ENCODE measurements at places on chromosomes 5 and 9.

GRCh38 chr9:115481769-115482168 lies 363.8 kb upstream of the TNC start:
- DNase-seq: no peak

- DNase-seq: no peak
These were observed 45.5 kb downstream of the SLC6A3 start for GRCh38 chr5:1399737-1400136.

GRCh38 chr5:159290741-159291140 lies 27.7 kb downstream of the UBLCP1 start:
- DNase-seq: no peak

- no peak for DNase-seq
These were observed 484.6 kb downstream of the PRELID2 start for GRCh38 chr5:145350513-145350912.

DNA sequence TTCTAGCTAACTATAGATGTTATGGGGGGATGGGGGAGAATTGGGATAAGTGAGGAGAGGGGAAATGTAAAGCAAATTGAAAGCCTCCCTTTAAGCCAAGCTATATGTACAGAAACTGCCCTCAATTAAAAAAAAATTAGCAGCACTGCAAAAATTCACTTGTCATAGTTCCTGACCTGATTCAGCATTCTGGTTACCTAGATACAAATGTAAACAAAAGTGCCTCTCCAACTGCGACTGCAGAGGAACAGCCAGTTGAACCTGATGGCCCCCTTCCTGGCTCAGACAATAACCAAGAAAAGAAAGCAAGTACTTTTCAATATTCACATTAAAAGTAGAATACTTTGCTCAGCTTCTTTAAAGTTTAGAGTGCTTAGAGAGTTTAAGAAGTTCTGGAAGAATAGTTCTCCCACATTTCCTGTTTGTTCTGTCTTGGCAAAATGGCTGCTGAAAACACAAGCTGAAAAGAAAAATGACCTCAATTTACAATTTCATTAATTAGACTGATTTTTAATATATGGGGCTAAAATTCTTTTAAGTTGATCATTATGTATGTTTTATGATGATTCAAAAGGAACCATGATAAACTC lies 1.5 kb downstream of the FAM81B start:
- no peak for DNase-seq

DNA sequence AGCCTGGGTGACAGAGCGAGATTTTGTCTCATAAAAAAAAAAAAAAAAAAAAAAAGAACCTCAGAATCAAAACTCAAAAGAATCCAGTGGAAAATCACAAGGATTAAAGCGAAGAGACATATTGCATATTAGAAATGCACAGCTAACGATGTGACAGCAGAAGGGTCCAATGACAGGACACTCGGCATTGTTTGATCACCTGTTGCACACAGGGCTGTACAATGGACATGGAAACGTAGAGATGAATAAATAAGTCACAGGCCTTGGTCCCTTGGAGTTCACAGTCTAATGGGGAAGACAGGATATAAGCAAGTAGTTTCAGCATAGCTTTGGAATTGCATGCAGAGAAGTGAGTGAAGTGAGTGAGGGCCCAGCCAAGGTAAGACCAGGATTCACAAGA lies 25.9 kb upstream of the PIK3R1 start:
- no peak for DNase-seq

GRCh38 chr9:116002624-116003023 lies 151.0 kb upstream of the PAPPA start:
- no peak for DNase-seq

GRCh38 chr9:5690278-5690677 lies 61.4 kb downstream of the RIC1 start:
- DNase-seq: no peak

DNA sequence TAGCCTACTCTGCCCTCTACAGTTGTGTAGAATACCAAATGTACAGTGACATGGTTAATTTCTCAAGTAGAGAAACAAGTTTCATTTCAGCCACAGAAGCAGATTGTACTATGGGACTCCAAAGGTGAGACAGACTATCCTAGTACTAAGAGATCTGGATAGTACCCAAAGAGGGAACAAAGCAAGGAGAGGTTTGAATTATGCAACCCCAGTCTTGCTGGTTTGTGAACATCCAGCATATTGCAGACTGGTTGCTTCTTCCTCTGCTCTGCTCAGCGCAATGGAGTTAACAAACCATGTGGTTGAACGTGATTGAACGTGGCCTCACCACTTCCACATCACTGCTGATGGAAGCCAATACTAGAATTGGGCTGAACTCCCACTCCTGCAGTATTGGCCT lies 43.3 kb upstream of the ALDOB start:
- DNase-seq: no peak

GRCh38 chr9:89739511-89739910 lies 134.7 kb downstream of the GADD45G start:
- no peak for DNase-seq

GRCh38 chr5:22793463-22793862 lies 59.7 kb downstream of the CDH12 start:
- DNase-seq: no peak

GRCh38 chr5:156181656-156182055 lies 145.3 kb upstream of the SGCD start:
- no peak for DNase-seq

- no peak for DNase-seq
These were observed 15.8 kb downstream of the ISL1 start for GRCh38 chr5:51398875-51399642.

DNA sequence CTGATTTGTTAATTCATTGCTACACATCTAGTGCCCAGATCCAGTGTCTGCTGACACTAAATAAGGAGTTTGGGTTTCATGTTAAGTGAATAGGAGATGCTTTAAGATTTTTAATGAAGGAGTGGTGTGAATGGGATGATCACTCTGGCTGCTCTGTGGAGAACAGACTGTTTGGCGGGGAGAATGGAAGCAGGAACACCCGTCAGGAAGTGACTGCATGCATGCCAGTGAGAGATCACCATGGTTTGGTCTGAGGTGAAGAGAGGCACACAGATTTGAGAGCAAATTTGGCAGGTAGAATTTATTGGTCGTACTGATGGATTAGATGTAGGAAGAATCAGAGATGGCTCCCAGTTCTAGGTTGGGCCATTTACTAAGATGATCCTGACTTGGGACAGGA lies 19.8 kb downstream of the ATP6V0E1 start:
- DNase-seq: no peak

DNA sequence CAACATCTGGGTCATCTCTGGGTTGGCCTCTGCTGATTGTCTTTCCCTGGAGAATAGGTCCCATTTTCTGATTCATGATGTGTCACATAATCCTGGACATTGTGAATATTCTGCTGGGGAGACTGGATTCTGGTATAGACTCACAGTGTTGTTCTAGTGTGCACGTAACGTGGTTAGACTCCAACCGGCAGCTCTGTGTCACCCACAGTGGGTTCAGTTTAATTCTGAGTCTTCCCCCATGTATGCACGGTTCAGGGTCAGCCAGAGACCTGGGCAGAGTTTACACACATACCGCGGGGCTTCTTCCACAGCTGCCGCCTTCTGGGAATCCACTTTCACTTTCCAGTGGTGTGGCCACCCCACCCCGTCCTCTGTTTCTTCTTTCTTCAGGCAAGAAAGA lies 38.0 kb upstream of the LRRC14B start:
- DNase-seq: no peak

DNA sequence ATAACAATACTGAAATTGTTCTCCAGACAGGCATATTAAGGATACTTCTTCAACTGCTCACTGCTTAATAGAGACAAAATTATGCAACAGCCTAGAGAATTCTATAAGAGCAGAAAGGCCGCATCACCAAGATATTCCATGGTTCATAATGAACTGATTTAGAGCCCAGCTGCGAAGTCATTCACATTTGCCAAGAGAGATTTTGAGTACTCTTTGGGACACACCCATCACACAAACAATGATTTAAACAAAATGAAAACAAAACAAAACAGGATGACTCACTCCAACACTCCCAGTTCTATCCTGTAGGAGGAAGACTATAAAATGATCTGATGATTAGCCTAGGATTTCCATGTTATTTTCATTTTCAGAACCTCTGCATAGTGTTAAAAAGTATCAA lies 145.7 kb upstream of the GNA14 start:
- DNase-seq: no peak

- DNase-seq: peak; percentile 49
These were observed 51.4 kb downstream of the PFDN1 start for GRCh38 chr5:140251527-140251973.

GRCh38 chr5:71014176-71014575 lies 11.0 kb downstream of the NAIP start:
- DNase-seq: no peak

- DNase-seq: no peak
These were observed 31.0 kb downstream of the MEIKIN start for GRCh38 chr5:131914472-131914871.

DNA sequence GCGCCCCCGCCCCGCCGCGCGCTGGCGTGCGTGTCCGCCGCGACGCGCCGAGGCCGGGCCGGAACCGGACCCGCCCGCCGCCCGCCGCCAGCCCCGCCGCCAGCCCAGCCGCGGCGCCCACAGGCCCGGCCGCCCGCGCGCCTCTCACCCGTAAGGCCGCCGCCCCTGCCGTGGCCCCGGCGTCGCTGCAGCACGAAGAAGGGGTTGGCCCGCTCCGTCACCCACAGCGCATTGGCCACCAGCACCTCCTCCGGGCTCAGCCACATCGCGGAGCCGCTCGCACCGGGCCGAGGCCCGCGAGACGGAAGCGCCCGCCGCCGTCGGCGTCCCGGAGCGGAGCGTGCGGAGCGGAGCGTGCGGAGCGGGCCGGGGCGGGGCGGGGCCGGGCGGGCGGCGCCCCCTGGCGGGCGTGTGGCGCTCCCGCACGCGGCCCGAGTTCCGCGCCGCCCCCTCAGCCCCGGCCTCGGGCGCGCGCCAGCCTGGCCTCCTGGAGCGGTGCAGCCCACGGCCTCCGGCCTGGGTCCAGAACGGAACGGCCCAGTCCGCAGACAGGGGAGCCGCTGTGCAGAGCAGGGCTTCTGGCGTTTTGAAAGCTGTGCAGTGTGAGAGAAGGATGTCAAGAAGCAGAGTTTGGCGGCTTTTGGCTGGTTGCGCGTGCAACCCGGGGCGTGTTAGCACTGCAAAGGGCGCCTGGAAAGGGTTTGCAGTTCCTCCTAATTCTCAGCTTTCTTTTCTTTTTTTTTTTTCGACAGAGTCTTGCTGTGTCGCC lies at the start of gene TBC1D9B:
Gene TBC1D9B (minus strand): TSS at position 342 of the 769 bp plus-strand sequence. CDS start 76 bp downstream, at position 266.
- DNase-seq: peak; percentile 59

GRCh38 chr9:95477441-95477840 lies 39.3 kb downstream of the PTCH1 start:
- no peak for DNase-seq

DNA sequence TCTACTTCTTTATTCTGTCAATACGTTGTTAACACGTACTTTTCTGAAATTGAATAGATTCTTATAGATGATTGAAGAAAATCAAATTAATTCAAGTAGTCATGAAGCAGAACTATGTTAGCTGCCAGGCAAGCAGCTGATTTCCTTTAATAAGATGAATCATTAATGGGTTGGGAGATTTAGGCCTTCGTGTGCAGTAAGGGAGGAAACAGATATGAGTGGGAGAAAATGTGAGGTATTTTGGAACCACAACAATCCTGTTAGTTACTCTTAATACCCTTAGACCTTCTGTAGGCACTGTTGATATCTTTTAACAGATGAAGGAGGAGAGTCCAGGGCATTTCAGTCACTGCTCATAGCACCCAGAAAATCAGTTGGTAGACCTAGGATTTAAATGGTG lies 121.0 kb downstream of the AOPEP start:
- DNase-seq: no peak

DNA sequence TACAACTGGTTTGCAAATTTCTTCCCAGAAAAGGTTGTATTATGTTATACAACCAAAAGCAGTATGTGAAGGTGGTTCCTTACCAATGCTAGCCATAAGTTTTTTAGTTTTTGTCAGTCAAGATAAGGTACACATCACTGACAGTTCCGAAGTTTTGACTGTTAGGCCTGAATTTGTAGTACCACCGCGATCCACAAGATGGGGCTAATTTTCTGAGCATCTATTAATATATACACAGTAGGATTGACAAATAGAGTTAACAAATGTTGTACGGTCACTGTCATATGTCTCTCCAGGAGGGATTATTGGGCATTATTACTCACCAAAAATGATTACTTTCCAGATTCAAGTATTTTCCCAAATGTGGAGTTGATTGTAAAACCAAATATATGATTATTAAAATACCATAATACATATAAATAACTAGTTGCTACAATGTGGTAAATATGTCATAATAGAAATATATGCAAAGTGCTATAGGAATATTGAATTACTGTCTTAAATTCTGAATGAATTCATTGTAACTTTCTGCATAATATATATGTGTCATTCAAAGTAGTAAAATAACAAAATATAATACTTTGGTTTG lies 28.4 kb upstream of the LRRC19 start:
- peak; percentile 25 for DNase-seq

DNA sequence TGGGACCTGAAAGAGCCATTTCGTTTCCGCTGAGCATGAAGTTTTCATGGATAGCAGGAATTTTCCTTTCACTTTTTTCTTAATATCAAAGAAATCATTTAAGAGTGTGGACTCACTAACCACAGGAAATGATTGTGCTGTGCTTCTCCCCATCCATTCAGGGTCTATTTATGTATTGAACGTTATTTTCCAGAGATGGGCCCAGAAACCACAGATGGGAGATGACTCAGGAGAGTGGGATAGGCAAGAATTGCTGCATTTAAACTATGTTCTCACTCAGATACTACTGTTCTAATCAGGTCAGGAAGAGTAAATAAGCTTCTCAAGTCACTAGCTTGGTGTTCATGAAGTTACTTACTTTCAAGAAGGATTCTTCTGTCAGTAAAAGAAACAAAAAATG lies 763.8 kb downstream of the DTWD2 start:
- no peak for DNase-seq

DNA sequence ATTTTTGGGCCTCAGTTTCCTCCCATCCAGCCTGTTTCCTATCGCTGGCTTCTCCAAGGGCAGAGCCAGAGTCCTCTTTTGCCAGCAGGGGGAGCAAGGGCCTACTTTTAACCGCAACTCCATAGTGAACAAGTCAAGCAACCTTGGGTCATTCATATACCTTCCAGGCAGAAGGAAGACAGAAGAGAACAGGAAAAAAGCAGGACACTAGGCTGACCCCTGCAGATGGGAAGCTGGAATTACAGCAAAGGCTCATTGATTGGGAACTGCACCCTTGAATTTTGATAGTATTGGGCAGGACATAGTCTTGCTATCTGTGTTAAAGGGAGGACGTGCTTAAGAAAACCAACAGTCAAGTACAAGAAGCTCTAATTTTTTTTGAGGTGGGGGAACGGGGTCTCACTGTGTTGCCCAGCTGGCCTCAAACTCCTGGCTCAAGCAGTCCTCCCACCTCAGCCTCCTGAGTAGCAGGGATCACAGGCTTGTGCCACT lies 30.1 kb downstream of the QRFP start:
- peak; percentile 54 for DNase-seq

DNA sequence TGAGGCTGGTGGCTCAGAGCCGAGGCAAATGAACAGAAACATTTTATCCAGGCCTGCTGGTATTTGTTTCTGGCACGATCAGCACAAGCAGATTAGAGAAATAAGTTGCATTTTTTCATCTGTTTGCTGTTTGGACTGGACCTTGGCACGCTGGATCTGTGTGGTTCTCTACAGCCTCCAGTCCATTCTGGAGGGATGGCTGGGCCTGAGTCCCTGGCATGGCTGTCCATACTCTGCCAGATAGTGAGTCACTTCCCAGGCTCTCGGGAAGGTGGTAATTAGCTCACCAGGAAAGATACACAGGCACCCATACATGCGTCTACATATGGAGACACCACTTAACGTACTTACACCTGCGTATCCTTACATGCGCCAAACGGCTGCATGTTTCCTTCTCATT lies 78.6 kb downstream of the SPRY4 start:
- DNase-seq: no peak

GRCh38 chr5:7244208-7244607 lies 151.7 kb upstream of the ADCY2 start:
- DNase-seq: no peak

GRCh38 chr5:167634432-167634831 lies 657.0 kb upstream of the WWC1 start:
- DNase-seq: no peak

All from CD8-positive, alpha-beta T cell (primary cell).